Right ventricle myocardium inferior (tissue), 1 donor: ENCODE measurements at places on chromosomes 5 and 9.

- DNase-seq = no peak
Observed at GRCh38 chr9:114954956-114955582, 24.7 kb upstream of the TNFSF8 start.

GRCh38 chr9:2198956-2199635 lies 183.9 kb downstream of the SMARCA2 start:
- no peak for DNase-seq

DNA sequence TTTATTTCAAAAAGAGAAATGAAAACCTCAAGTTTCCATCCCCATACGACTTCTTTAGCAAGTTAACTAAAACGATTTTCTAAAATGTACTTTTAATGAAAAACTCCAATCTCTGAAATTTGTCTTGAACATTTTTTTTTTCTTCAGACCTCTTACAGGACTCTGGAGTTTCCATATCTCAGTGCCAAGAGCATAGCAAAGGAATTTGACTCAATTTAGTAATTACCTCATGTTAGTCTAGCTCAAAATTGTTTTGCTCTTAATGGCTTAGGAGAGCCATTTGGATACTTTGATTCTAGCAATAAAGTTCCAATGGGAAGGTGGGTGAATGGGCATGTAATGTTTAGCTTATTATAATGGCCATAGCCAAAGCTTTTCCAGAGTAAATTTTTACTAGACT lies 26.0 kb upstream of the SPATA31D4 start:
- DNase-seq = no peak

- no peak for DNase-seq
Observed at GRCh38 chr9:91354881-91355280, 6.8 kb downstream of the AUH start.

GRCh38 chr5:39073767-39074016 lies 507 bp downstream of the RICTOR start:
- DNase-seq = no peak

DNA sequence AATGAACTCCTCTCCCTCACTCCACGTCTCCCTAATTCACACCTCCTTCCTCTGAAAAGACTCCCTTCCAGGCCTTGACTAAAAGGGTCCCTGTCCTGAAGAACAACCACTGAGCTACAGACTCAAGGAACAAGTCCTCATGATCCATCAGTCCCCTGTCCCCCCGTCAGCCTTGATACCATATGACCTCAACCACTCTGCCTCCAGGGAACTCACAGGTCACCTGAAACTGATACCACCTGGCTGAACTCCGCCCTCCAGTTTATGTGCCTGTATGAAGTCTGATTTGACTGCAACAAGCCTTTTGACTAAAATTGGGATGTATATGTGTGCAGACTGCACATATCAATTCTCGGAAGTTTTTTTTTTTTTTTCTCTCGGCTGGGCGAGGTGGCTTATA lies 88.7 kb downstream of the UGCG start:
- no peak for DNase-seq

DNA sequence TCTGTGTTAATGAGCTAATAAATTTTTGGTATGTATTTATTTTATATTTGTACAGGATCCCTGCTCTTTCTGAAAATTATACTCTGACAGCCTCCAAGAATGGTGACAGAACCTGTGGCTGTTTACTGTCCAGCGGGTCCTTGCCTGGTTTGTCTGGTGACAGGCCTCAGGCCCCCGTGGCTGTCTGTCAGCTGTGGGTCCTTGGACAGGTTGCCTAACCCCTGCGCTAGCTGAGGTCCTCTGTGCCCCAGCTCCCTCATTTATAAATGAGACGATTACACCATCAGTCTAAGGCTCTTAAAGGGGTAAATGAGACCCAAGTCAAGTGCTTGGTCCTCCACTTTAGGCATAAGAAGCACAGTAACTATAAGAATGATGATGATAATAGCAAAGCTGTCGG lies 125.1 kb upstream of the COL5A1 start:
- DNase-seq = no peak

GRCh38 chr9:98808411-98808815 lies 943 bp downstream of the GALNT12 start:
- no peak for DNase-seq

DNA sequence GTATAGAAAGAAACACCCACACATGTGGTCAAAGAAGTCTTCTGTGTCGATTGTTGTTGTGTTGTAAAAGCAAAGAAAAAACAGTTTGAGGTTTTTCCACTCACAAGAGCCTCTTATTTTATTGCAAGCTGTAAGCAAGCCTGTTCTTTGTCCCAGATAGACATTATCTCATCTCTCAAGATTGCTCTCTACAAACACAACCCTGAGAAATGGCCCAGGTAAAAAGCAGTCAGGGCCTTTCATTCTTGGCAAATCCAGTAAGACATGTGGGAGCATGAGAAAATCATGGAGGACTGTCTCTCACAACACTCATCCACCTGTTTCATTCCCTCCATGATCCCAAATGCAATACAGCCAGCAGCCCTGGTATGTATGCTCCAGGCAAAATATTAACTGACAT lies 286.6 kb upstream of the POU5F2 start:
- DNase-seq = no peak

- DNase-seq = no peak
Observed at GRCh38 chr5:5188376-5189050, 48.4 kb downstream of the ADAMTS16 start.

DNA sequence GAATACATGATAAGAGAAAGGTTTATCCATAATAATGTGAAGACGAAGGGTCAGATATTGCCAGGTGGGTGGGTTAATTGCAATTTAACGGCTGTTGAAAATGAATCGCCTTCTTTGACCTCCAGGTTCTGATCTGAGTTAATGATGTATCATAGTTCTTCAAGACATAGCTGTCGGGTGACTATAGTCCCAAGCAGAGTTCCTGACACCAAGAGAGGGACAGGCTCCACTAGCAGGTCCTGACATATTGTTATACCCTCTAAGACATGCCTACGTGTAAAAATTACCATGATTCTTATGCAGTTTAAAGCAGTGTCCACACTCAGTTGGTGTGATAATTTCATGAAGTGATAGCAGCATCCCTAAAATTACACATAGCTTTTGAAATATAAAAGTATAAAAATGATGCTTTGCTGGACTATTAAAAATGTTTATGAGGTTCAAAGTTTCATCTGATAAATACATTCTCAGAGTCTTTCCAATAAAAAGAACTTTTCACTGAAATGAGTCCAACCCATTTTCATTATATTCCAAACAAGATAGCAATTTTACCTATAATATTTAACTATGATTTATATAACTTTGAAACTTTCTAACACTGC lies 53.0 kb downstream of the NTRK2 start:
- DNase-seq = no peak

DNA sequence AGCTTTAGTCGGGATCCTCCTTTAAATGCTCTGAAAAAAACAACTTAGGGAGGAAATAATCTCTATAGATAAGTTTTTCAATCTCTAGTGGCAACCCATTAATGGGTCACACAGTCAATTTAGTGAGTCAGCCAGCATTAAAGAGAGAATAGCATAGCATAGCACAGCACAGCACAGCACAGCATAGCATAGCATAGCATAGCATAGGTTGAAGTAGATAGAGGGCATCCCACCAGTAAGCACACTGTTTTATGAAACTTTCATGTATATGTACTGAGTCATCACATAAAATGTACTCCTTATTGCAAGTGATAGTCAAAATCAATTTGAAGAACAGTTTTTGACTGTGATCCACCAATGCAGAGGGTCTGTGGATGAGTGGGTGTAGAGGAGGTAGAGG lies 522.9 kb downstream of the CCDC171 start:
- no peak for DNase-seq

DNA sequence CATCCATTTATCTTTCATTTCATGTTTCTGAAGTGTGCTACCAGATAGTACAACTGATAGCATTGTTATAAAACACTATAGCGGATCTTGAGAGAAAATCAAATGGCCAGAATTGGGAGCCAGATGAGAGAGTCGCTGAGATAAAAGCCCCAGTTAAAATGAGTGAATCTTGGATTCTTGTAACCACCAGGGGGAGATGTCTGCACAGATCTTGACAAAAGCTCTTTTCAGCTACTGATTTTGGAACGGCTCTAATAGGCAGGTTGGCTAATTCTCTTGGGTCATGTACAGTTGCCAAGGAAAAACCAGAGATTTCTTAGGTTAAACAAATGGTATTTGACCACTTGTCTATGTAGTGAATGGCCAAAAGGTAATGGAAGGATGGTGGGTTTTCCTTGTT lies 21.7 kb downstream of the F2RL2 start:
- no peak for DNase-seq

GRCh38 chr9:137986268-137987099 lies 108.9 kb downstream of the CACNA1B start:
- no peak for DNase-seq

- DNase-seq = no peak
Observed at GRCh38 chr5:31442058-31442745, 89.7 kb downstream of the DROSHA start.

GRCh38 chr5:92652756-92653155 lies 928.3 kb downstream of the NR2F1-AS1 start:
- DNase-seq = no peak

- no peak for DNase-seq
Observed at GRCh38 chr9:78577156-78577906, 280.4 kb downstream of the PSAT1 start.

DNA sequence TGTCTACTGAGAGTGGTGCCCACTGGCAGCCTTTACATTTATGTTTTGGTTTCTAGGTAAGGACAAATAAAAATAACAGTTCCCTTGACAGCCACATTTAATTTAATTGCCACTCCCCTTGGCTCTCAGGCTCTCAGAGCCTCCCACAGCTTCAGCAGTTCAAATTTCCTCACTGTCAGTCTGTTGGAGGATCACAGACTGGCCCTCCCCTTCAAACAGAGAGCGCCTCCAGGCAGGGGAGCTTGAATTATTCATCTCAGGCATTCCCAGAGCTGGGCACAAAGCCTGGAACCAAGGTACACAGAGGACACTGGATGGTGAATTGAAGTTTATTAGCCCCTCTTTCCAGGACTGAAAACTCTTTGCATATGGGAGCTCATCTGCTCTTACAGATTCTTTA lies 407.7 kb downstream of the SPOCK1 start:
- no peak for DNase-seq

DNA sequence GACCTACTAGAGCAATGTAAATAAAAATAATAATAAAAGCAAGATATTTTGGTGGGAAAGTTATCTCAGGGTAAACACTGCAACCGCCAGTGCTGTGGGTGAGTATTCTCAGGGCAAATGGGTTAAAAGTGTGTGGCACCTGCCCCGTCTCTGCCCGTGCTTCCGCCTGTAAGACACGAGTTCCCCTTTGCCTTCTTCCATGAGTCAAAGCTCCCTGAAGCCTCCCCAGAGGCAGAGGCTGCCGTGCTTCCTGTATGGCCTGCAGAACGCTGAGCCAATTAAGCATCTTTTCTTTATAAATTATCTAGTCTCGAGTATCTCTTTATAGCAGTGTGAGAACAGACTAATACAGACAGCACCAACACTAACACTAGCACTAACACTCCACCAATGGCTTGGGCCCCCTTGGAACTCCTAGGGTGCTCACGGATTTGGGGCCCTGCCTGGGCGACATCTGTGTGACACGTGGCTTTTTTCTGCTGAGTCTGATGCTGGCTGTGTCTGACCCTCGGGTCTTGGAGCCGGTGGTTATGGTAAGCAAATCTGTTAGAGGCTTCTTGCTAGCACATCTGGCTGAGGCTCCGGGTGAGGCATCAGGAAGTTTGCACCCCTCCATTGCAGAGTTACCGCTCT lies 10.6 kb downstream of the PLEKHG4B start:
- no peak for DNase-seq

DNA sequence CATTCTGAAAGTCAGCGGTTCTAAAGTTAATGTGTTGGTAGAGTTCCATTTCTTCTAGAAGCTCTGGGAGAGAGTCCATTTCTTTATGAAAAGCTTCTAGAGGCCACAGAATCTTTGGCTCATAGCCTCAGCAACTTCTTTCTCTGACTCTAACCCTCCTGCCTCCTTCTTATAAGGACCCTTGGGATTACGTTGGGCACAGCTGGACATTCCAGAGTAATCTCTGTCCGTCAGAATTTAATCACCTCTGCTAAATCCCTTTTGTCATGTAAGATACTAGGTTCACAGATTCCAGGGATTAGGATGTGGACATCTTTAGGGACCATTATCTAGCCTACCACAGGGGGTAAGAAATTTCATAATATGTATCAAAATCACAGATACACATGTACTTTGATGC lies 22.6 kb upstream of the ANKDD1B start:
- DNase-seq = no peak

DNA sequence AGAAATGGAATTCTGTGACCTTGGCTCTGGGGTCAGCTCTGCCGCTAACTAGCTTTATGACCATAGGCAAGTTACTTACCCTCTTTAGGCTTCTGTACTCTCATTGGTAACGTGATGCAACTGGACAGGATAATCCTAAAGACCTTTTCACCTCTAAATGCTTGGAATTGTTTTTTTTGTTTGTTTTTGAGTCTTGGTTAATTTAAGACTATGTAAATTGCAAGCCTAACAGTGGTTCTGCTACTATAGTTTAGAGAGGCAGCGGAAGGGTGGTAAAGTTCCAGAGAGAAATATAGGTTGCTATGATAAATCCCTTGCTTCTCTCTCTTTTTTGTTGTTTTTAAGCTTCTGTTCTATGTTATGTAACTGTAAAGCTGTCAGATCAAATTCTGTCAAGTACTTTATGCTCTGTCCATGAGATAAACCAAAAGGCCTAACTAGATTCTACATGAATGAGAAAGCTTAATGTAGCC lies 17.6 kb downstream of the FAM169A start:
- DNase-seq = no peak

DNA sequence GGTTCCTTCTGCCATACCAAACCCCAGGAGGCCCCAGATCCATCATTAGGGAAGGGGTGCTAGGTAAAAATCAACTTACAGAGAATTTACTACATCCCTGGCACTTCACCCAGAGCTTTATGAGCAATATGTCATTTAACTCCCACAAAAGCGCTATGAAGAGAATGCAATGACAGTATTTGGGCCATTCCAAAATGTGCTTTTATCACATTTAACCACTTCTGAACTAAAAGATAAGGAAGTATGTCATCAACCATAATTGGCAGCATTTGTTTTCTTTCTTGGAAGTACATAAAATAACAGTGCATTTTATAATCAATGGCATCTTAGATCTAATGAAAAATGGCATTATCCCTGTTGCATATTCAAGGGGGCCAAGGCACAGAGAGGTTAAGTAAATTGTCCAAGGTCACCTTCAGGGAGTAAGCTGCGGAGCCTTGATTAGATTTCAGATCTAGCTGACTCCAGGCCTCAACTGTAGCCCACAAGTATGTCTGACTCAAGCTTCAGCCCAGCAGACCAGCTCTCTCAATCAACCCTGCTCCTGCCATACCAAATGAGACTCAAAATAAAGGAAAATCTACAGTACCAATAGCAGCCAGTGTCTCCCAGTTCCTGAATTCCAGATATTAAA lies 16.5 kb downstream of the SH3TC2 start:
- no peak for DNase-seq

- peak; percentile 88 for DNase-seq
Observed at GRCh38 chr5:151115272-151115905, 34.6 kb upstream of the TNIP1 start.

DNA sequence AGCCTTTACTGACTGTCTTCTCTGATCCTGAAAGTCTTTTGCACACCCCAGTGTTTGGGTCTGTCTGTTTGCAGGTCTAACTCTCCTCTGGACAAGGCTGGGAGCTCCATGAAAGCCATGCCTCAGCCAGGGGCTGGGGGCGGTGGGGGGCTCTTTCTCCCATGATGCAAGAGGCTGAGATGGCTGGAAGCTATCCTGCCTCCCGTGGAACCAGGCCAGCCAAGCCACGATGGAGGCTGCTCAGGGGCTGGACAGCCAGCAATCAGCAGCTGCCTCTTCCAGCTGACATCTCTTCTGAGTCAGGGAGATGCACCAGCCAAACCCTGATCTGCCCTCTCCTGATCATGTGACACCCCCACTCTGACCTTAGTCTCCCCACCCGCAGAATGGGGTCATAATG lies 154.0 kb downstream of the BARX1 start:
- DNase-seq = no peak
